ENCODE measurements at places on chromosomes 13 and 19.

GRCh38 chr19:41323023-41323422 is 13.1 kb downstream of the CCDC97 start:
- DNase-seq = no peak

GRCh38 chr13:38693641-38694040 is 6.8 kb downstream of the FREM2 start:
- peak; percentile 2 for DNase-seq

GRCh38 chr13:99386495-99386894 is 79.3 kb upstream of the GPR183 start:
- no peak for DNase-seq

DNA sequence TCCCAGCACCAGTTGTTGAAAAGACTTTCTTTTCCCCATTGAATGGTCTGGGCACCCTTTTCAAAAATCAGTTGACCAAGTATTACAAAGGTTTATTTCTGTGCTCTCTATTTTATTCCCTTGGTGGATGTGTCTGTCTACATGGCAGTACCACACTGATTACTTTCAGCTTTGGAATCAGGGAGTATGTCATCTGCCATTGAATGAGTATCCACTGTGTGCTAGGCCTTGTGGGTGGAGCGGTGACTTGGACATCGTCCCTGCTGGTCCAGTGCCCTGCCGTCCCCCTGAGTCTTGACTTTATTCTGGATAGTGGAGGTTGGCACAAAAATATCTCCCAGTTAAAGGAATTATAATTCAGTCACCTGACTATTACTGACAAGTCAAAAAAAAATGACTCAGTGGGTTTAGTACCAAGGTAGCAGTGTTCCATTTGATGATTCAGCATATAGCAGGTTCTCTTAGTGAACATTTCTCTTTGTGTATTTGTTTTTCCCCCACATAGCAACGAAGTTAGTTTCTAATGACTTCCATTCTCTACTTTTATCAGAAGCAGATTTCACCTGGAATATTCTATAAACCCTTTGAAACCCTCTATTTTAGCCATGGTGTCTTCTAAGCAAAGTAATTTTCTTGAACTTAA is 3.9 kb downstream of the UPF3A start:
- DNase-seq = no peak

DNA sequence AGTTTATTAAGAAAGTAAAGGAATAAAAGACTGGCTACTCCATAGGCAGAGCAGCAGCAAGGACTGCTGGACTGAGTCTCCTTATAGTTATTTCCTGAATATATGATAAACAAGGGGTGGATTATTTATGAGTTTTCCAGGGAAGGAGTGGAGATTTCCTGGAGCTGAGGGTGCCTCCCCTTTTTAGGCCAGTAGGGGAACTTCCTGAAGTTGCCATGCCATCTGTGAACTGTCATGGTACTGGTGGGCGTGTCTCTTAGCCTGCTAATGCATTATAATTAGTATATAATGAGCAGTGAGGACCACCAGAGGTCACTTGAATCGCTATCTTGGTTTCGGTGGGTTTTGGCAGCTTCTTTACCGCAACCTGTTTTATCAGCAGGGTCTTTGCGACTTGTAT is 13.5 kb downstream of the ZSCAN5A start:
- DNase-seq = no peak

Measured in hippocampal formation (tissue), 2 donors.